ENCODE measurements at places on chromosomes 1 and 21.

GRCh38 chr1:183773482-183774274 lies 31.2 kb upstream of the RGL1 start:
- no peak for DNase-seq

GRCh38 chr1:106249810-106250209 lies 806.7 kb upstream of the PRMT6 start:
- no peak for DNase-seq

DNA sequence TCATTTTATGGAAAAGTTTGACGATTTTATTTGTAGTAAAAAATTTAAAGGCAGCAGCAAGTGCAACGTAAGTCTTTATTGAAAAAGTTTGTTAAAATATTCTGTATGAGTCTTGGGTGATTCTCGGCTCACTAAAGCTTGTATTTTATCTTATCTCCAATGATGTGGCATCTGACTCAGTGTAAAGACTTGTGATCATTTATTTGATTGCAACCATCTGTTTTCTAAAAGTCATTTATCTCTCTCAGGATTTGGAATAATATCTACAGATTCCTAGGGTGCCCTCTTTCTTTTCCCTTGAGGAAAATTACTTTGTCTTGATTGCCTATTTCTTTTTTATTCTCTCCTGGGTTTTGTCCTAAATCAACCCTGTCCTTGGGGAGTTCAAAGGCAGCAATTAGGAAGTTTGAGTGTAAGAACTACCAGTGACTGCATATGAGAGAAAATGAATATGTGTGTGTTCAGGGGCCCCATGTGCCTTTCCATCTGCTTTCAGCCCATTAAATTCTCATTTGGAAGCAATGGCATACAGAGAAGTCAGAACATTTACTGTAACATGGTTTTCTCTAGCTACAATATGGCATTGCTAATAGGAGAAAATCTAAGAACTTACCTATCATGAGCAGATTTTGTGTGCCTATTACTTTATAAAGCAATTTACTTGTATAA lies 575.0 kb upstream of the CHRM3 start:
- no peak for DNase-seq

- no peak for DNase-seq
Observed at GRCh38 chr1:2304921-2305681, 77.0 kb downstream of the SKI start.

- no peak for DNase-seq
Observed at GRCh38 chr1:103517380-103518047, 8.0 kb upstream of the RNPC3 start.

DNA sequence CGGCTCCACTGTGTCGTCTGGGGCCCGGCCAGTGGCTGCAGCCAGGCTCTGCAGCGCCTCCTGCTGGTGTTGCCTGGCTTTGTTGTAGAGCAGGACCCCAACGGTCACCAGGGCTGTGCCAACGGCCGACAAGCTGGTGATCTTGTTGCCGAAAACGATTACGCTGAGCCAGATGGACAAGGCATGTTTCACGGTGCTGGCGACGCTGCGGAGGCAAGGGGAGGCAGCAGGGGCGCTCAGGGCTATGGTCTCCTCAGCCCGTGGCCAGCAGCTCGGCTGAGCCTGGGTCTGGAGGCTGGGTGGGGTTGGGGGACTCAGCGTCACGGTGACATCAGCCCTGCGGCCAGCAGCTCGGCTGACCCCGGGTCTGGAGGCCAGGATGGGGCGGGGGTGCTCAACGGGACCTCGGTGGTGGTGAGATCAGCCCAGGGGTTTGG lies 7.0 kb upstream of the CDK11B start:
- DNase-seq = no peak

DNA sequence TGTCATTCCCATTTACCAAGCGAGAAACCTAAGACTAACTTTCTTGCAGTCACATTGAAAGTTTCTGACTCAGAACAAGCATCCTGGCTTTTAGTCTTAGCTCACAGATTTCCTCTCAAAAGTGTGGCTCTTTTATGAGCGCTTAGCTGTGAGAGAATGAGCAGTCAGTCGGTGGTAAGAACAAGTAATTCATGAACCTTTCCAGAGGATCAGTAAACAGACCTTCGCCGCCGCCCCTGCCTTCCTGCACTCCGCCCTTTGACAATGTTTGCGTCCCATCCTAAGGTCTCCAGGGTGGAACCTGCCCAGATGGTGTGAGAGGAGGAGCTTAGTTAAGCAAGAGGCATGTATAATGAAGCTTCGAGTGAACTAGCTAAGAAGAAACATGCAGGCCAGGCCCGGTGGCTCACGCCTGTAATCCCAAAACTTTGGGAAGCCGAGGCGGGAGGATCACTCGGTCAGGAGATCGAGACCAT lies 142.4 kb downstream of the GLUL start:
- no peak for DNase-seq

- DNase-seq = no peak
Observed at GRCh38 chr1:226533220-226533619, 15.3 kb upstream of the STUM start.

DNA sequence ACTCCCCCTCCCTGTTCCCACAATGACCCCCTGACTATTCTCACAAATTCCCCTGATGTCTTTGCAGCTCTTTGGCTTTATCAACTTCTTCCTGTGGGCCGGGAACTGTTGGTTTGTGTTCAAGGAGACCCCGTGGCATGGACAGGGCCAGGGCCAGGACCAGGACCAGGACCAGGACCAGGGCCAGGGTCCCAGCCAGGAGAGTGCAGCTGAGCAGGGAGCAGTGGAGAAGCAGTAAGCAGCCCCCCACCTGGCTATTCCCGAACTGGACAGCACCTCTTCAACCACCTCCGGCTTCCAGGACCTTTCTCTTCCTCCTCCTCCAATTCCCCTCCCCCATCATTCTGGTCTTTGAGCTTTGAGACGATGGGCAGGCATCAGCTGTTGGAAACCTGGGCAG lies 4.4 kb upstream of the ATXN7L2 start:
- DNase-seq = no peak

- DNase-seq = peak; percentile 63
Observed at GRCh38 chr1:35554266-35555211, 2.7 kb downstream of the KIAA0319L start.

DNA sequence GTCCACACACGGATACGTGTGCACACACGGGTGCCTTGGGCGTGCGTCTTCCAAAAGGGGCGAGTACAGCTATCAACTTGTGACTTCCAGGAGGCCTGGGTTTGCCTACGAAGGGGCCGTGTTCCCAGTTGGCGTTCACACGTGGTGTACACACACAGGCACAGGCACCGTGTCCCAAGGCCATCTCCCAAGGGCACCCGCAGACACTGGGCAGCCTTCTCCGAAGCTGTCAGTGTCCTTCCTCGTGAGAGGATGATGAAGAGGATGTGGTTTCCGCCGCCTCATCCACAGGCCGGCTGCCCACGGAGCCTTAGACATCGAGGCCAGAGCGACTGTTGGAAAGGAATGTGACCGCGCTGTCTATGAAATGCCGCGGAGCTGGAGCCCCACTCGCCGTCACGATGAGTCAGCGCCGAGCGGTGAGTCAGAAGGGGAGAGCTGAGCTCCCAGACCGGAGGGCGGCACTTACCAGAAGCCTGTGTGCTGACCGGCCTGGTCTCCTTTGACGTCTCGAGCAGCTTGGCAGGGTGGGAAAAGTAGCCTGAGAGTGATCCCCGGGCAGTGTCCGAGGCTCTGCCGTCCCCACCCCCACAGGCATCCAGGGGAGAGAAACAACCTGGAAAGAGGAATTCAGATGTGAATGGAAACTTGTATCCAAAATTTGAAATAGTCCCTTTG lies 141.4 kb upstream of the ARHGEF16 start:
- no peak for DNase-seq

DNA sequence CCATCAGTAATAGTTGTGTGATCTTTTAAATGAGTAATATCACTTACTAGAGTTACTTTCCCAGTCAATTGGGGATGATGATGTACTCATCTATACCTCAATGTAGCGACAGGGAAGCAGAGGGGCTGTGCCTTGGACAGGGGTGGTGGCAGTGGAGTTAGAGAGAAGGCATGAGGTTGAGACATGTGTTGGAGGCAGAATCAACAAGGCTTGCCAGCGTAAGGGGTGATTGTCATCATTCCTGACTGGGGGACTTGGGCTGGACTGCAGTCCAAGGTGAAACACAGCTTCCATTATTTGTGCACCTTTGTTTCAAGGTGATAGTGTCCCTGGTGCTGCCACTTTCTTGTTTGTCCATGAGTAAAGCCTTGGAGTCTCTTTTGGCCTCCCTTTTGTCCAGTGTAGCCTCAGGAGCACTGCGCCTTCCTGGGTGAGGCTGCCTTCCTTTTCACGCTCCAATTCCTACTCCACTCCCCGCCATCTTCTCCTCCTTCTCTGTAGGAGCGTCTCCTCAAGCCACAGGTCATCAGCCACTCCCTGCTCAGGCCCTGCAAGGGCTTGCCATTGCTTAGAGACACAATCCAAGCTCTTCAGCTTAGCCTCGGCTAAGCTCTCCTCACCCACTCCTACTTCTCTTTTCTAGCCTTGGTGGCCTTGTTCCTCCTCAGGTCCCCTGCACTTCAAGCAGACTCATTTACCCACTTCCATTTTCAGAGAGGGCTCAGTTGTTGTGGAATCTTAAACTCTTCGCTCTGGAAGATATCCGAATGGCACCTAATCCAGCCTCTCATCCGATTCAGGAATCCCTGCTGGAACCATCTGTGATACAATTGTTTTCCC lies 77.6 kb upstream of the CD34 start:
- no peak for DNase-seq

Data from NCI-H2029 treated with DMSO at 0.1 percent for 48 hours (cell line).